CD4-positive, alpha-beta T cell treated with Interleukin-15 for 1 hour (primary cell): ENCODE measurements at places on chromosomes 3 and 15.

GRCh38 chr3:148707601-148708380, 10.1 kb downstream of the AGTR1 start:
- no peak for DNase-seq

GRCh38 chr3:155572085-155572484, 172.8 kb downstream of the PLCH1 start:
- no peak for DNase-seq

DNA sequence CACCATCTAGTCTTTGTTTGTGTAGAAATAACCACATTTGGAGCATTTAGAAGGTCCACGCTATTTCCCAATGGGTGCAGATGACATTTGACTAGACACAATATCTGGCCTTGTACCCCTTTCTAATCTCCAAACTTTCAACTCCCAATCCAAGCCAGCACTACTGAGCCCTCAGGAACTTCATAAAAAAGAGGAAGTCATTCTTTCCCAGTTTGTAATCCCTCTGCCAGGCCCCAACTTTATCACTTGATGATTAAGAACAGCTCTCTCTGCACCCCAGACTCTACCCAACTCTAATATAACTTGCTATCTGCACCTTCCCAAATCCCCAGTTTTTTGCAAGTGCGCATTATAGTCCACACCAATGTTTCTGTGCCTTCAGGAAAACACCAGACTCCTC, 170.2 kb downstream of the KCNMB2 start:
- no peak for DNase-seq

DNA sequence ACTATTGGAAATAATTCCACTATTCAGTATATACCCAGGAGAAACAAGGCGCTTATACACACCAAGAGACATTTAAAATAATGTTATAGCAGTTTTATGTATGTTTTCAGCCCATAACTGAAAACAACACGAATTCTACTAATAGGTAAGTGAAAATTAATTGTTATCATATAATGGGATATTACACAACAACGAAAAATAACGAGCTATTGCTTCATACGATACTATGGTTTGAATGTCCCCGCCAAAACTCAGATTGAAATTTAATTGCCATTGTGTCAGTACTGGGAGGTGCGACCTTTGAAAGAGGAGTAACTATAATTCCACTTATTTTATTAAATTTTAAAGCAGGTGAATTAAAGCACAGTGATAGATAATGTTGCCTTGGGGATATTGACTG, 4.0 kb upstream of the CSRNP1 start:
- DNase-seq = no peak

DNA sequence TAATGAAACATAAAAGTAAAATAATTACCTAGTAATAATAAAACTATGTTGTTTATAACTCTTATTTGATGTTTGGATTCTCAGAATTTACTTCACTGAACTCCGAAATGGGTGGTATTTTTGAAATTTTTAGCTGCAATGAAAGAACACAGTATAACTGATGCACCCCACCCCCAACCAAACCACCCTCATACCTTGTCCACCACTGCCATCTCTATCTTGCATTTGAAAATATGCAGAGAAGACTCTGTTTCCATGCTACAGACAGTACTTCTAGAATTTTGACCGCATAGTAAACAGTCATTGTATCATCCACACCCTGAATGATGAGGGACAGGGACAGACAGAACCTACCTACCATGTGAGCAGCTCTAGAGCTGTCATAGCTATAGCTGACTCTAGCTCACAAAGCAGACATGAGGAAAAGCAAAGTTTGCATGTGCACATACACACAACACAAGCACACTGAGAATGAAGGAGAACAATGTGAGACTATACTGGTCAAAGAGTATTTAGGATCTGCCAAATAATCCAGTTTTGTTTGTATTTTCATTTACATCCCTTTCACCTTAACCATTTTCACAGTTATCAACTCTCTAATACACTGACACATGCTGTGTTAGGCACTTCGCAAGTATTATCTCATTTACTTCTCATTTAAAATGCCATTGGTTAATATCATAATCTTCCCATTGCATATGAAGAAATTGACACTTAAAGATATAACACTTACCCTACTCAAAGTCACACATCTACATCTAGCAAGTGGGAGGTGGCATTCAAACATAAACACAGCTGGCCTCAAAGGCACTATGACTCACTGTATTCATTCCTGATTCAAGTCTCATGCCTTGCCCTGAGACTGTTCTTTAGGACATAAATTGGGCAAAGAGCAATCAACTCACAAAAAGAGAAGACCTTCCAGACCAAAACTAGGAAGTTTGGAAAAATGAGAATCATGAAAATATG, 1014.7 kb upstream of the CFAP20DC start:
- DNase-seq = no peak

DNA sequence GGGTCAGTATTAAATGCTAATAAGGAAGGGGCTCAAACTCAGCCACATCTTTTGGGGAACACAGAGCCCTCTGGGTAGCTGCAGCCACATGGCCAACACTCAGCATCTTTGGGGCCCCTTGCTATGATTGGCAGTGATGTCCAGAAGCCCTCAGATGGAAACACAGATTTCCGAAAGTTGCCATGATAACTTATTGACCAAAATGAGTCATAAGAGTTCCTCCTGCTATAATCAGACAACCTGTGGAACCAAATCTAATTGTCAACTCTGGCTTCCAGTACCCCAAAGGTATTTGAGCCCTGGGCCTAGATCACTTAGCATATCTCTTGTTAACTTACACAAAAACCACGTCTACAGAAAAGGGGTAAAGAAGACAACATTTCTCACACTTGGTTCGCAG, 392.2 kb downstream of the KCNH8 start:
- DNase-seq = no peak

- DNase-seq = no peak
These were observed 1.4 kb downstream of the PAQR5 start for GRCh38 chr15:69299943-69300588.

- DNase-seq = no peak
These were observed 89.2 kb upstream of the RORA start for GRCh38 chr15:61318301-61318700.

DNA sequence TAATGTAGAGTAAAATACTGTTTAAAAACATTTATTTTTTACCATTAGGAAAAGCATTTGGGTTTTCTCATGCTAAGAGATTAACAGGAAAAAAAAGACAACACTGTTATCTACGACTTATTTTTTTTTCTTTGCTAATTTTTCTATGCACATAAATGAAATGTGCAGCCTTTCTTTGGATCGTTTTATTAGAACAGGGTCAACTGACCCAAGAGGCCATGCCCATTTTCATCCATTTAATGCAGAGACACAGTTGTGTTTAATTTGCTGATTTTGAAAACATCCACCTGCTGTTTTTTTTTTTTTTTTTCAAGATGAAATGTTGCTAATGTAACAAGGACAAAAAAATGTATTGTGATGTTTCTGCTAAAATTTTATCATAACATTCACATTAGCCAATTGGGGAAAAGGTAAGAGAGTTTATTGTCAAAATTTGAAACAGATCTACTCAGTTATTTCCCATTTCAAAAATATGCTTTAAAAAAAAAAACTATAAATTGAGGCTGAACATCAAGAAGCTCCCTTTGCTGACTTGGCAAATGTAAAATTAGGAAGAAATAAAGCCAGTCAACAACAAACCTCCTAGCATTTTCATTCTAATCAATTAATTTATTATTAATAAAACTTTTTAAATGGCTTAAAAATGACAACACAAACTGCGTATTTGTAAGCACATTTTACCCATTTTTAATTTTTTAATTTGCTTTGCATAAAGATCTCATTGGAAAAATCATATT, 485.2 kb downstream of the ROBO2 start:
- DNase-seq = no peak

GRCh38 chr3:113698956-113699355, 2.5 kb upstream of the USF3 start:
- no peak for DNase-seq

GRCh38 chr15:94607176-94607654, 375.9 kb downstream of the MCTP2 start:
- no peak for DNase-seq

DNA sequence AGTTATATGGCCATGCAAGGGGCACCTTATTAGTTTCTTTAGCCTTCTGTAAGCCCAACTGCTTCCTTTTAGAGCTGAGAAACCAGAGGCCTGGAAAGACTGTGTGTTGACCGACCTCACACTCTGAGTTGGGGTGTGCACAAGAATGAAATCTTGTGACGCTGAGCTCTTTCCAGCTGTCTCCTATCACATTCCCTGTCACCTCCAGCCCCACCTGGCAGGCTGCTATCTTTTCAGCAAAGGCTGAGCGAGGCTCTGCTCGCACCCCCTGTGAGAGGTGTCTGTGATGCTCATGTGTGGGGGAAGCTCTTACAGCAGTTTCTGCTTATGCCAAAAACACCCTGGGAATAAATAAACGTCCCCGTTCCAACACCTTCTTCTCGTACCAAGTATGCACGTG, 27.0 kb upstream of the LPP start:
- no peak for DNase-seq

- peak; percentile 39 for DNase-seq
These were observed 54.4 kb upstream of the EHHADH start for GRCh38 chr3:185308126-185308754.

GRCh38 chr3:117553461-117553860, 843.9 kb downstream of the TUSC7 start:
- no peak for DNase-seq

GRCh38 chr3:15973940-15974339, 176.2 kb upstream of the ANKRD28 start:
- DNase-seq = no peak

GRCh38 chr3:164452707-164453106, 625.6 kb downstream of the SI start:
- DNase-seq = no peak

GRCh38 chr15:82543160-82543559, 2.9 kb upstream of the RPS17 start:
- DNase-seq = no peak
